ENCODE measurements at places on chromosomes 6 and 20. TPM values are rescaled to one million over a fixed set of nuclear protein-coding genes. Genes with fewer than 3 reads are reported as not detected.

- DNase-seq, result peak; percentile 84
Observed at GRCh38 chr20:58651946-58652605, 993 bp downstream of the STX16 start.

- DNase-seq, result peak; percentile 28
Observed at GRCh38 chr6:71289039-71289801, 609 bp downstream of the OGFRL1 start.

DNA sequence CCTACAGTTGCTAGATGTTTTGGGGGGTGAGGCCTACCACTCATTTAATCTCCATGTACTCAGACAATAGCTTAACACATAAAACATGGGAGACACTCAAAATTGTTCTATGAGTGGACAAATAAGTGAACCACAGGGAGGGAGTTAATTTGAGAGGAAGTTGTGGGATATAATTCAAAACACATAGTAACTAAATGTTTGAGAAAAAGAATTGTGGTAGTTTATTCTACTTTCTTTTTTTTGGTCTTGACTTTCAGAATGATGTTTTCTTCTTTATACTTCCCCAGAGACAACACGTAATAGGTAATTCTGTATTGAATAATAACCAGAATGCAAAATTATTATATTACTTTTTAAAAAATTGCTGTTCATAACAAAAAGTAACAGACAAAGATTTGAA lies 453.8 kb downstream of the RFPL4B start:
- DNase-seq, result no peak

DNA sequence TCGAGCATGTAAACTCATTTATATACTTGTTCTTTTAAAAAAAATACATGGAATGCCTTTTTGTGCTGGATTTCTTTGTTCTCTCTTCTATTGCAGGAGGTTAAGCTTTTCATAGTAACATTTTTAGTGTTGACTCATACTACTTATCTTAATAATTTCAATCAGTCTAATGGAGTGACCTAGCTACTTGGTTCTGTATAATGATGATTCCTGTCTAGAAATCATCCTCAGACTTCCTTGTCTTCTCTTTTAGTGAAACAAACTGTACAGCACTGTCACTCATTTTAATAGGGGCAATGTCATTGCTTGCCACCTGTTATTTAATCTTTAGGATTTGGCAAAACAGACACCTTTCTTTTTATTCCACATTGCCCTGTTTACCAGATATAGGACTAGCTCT lies 62.3 kb downstream of the ADGRB3 start:
- DNase-seq, result no peak

- DNase-seq, result no peak
Observed at GRCh38 chr6:106470811-106471210, 110.3 kb downstream of the CRYBG1 start.

- no peak for DNase-seq
Observed at GRCh38 chr6:138088326-138088762, 18.9 kb downstream of the PERP start.

GRCh38 chr6:112109262-112109661 lies 21.9 kb downstream of the FAM229B start:
- DNase-seq, result no peak

DNA sequence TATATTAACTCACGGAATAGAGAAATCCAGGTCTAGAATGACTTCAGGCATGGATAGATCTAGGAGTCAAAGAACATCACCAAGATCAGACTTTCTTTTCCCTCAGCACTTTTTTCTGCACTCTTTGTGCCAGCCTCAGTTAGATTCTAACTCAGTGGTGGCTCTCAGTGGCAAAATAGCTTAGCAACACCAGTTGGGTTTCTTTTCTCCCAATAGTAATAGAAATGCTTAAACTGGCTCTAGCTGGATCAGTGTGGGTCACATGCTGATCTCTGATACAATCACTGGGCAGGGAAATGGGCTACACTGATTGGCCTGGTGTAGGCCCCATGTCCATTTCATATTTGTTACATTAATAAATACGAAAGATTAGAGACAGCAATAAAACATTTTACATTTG lies 44.2 kb upstream of the ARFGEF2 start:
- no peak for DNase-seq

DNA sequence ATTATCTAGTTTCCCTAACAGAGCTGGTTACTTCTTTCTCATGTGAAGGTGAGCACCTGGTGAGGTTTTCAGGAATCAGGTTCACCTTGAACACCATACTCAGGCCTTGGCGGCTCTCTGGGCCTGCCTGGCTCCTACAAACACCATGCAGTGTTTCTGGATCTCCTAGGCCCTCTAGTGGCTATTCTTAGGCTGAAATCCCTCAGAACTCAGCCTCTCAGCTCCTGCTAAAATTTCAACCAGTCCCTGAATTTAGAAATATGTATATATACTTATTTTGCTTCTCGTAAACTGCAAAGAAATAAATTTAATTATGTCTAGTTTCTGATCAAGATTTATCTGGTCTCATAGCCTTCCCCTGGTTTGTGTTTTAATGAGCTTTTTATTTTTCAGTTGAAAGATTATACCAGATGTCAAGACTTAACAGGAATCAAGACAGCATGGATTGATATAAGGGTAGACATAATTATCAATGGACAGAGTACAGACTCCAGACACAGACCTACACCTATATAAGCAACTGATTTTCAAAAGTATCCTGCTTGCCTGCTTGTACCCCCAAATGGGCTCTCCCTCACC lies 55.9 kb downstream of the ANKEF1 start:
- peak; percentile 22 for DNase-seq

GRCh38 chr20:53890443-53891305 lies 179.7 kb downstream of the BCAS1 start:
- no peak for DNase-seq

GRCh38 chr6:58419321-58419720 lies 1101.9 kb downstream of the PRIM2 start:
- no peak for DNase-seq

DNA sequence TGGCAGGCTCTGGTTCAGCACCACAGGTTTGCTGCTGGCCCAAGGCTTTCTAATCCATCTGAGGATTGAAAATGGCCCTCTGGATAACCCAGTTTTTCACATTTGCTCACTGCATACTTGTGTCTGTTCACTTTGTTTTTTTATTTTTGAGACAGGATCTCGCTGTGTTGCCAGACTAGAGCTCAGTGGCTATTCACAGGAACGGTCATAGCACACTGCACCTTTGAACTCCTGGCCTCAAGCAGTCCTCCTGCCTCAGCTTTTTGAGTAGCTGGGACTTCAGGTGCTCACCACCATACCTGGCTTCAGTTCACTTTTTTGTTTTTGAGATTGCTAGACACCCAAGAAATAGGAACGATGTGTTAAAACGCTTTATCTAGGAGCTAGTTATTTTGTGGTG lies 57.9 kb downstream of the ITCH start:
- no peak for DNase-seq

- no peak for DNase-seq
Observed at GRCh38 chr6:79416931-79417330, 120.3 kb downstream of the LCA5 start.

FAM184A gene
- total RNA-seq, result 5.6 TPM

PRICKLE4 gene
- total RNA-seq, result not detected

PLCB1 gene
- total RNA-seq, result 9.5 TPM

PNPLA1 gene
- total RNA-seq, result not detected

OR2B2 gene
- not detected for total RNA-seq

PLEKHG1 gene
- 3.9 TPM for total RNA-seq

ERVFRD-1 gene
- not detected for total RNA-seq

MRAP2 gene
- total RNA-seq, result not detected

TMEM217 gene
- not detected for total RNA-seq

Measured in CD4-positive, alpha-beta memory T cell (primary cell).